ENCODE measurements at places on chromosomes 5 and 9.

- DNase-seq = no peak
These were observed 50.8 kb downstream of the ADAMTS12 start for GRCh38 chr5:33840927-33841547.

- DNase-seq = no peak
These were observed 29.5 kb downstream of the FOXD1 start for GRCh38 chr5:73419117-73419464.

DNA sequence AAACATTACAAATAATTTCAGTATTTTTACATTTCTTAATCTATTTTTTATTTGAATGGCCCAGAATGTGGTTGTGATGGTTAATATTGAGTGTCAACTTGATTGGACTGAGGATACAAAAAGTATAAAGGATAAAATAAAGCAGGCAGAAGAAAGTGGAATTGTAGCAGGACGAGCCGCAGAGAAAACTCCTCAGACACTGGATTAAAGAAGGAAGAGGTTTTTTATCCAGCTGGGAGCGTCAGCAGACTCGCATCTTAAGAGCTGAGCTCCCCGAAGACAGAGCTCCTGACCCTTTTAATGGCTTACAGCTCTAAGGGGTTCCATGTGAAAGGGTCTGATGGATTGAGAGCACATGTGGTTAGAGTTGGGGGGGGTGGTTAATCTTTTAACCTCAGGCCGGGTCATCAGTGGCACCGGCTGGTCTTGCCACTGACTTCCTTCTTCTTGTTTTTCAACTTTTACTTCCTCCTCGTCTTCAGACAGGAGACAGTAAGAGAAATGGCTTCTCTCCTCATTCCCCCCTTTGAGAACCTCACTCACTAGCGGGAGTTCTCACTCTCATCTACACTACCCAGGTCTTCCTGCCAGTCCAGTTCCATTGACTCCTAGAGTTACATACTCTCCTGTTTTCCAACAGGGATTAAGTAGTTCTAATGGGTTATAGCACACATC lies 80.0 kb downstream of the TMEM161B start:
- no peak for DNase-seq

- no peak for DNase-seq
These were observed 403.5 kb downstream of the SPOCK1 start for GRCh38 chr5:137095597-137095996.

DNA sequence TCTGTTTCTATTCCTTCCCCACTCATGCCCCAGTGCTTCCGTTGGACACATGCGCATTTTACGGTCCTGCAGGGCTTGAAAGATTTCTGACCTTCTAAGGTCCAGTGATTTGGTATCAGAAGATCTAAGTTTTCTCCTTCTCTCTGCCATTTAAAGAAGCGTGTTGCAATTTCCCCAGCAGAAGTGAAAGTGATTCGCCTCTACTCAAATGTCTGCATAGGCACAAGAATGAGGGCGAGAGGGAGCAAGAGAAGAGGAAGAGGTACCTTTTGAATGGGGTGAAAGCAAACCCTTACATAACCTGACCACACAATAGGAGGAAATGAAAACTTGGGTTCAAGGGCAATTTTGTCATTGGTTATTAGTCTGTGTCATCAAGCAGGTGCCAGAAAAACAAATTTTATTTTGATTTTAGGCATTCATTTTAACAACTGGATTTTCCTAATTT lies 31.7 kb upstream of the NR3C1 start:
- peak; percentile 16 for DNase-seq

GRCh38 chr9:129283705-129284606 lies 105.9 kb upstream of the IER5L start:
- DNase-seq = no peak

GRCh38 chr5:42285230-42285629 lies 138.0 kb upstream of the GHR start:
- DNase-seq = no peak

DNA sequence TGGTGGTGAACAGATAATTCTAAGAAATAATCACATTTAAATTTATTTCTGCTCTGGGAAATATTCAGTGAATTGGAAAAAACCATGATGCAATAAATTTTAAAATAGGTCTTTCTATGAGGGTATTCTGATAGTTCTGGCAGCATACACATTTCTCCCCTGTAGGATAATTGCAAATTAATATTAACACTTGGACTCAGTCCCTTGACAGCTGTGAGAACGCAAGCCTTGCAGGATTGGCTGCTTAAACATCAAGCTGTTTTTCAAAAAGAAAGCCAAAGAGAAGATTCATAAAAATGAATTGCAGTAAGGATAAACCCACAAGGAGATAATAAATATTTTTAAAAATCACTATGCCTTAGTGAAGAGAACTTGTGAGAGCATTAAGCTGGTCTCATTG lies 180.0 kb downstream of the MTRR start:
- DNase-seq = no peak

DNA sequence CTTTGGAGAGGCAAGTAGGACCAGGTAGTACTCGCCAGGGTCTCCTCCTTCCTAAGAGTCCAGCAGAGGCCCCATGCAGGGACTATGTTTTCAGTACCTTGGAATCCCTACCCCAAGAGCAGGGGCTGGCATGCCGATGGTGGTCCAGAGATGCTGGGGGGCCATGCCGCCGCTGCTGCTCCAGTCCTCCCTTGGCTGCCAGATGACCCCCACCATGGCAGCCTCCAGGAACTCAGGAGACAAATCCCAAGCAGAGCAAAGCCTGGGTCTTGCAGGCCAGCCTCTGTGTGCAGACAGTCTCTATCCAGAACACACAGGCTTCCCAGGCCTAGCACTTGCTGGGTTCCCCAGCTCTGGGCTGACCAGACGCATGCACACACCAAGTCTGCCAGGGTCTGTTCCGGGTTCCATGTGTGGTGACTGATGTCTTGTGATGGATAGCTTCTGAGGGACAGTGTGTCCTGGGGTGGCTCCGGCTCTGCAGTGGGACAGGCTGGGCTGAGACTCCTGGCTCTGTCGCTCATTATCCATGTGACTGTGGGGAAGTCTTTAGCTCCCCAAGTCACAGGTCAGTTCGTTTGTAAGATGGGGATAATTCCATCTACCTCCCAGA lies 127.3 kb downstream of the CRB2 start:
- no peak for DNase-seq

DNA sequence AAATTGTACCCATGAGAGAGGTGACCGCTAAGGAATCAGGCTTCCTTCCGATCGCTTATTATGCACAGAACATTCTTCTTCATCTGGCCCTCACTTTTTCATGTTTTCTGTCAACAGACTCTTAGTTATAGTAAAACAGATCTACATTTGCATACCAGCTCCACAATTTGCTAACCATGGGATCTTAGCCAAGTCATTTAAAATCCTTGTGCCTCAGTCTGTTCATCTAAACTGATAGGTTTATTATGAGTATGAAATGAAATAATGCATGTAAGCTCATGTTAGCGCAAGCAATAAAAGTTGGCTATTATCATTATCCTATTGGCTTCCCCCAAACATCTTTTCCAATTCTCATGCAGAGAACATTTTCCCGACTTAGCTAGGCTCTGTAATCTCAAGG lies 42.3 kb downstream of the FGF1 start:
- DNase-seq = no peak

DNA sequence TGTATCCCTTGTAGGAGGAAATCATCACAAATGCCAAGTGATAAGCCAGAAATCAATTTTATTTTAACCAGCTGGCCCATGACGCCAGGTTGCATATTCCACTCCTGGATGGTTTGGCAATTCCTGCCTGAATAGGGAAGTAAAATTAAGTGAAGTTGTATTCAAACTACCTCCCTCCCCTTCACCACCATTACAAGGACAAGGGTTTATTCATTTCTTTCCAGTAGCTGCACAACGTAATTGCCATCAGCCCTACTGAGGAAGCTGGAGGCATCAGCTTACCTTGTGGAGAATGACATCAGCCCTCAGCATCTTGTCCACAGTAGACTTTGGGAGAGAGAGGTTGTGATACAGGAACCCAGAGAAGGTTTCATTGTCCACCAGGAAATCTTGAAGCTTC lies 66.6 kb downstream of the ABCA1 start:
- no peak for DNase-seq

- DNase-seq = no peak
These were observed 51.1 kb downstream of the FNIP1 start for GRCh38 chr5:131745703-131746102.

GRCh38 chr5:76547242-76547890 lies 75.8 kb downstream of the F2RL2 start:
- DNase-seq = peak; percentile 20

DNA sequence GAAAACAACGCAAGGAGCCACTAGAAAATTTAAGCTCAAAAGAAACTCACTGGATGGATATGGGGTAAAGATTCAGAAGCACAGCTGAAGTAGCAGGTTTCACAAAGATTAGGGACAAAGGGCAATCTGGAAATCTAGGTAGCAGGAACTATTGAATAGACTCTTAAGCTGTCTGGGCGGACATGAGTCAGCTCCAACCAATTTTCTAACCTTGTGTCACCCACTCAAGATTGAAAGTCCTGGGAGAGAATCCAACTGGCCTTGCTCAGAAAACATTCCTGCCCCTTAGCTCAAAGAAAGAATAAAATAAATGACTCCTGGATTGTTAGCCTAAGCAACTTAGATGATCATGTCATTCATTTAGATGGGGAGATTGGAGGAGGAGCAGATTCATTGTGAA lies 69.2 kb downstream of the STK32A start:
- no peak for DNase-seq

GRCh38 chr5:124742983-124743601 lies 3.3 kb downstream of the ZNF608 start:
- no peak for DNase-seq

DNA sequence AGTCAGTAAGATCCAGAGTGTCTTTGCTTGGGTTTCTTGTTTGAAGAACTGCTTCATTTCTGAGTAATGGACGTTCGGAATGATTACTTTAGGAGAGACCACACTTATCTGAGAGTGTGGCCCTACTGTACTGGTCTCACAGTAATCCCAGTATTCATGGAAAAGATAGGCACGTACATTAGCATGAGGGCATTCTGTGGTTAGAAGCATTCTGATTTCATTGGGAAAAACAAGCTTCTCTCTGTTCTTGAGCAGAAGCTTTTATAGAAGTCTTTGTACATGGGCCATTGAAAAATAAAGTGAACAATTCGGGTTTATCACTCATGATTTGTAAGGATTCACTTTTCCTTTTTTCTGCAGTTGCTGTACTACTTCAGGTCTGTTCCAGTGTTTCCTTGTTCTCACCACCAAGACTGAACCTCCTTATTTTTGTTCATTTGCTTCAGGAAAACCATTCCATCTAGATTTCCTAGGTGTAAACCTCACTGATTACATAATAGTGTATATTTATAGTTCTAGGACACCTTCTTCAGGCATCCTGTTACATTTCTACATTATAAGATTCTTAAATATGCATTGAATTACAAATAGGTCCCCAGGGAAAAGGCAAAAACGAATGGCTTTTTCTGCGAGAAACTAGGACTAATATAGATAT lies 10.1 kb downstream of the TGFBR1 start:
- DNase-seq = no peak

DNA sequence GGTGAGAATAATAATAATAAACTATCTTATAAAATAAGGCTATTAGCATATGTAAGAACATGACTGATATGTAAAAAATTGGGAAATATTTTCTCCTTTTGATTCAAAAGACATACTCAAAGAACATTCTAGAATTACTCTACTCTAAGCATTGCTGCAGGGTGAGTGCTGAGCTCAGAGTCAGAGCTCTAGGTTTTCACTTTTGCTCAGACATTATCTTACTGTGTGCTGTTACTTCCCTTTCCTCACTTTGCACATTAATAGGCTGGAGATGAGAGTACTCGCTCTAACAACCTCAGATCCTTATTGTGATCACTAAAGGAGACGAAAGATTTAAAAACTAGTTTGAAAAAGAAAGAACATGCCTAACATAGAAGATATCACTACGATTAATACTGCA lies 99.4 kb upstream of the C9orf72 start:
- DNase-seq = no peak

DNA sequence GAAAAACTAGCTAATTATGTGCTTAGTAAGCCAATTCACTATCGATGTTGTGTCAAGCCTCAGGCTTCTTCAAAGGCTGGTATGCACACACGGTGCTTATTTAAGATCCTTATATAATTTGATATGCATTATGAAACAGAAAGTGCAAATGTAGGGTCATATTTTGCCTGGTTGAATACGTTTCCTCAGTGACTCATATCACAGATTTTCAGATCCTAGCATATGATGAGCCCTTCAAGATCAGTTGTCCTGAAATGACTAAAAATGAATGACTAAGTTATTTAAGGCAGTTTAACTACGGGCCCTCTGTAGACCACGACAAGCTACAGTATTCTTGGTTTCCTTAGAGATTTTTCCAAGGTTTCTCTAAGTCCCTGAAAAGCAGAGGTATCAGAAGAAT lies 778.3 kb downstream of the PRELID2 start:
- no peak for DNase-seq

DNA sequence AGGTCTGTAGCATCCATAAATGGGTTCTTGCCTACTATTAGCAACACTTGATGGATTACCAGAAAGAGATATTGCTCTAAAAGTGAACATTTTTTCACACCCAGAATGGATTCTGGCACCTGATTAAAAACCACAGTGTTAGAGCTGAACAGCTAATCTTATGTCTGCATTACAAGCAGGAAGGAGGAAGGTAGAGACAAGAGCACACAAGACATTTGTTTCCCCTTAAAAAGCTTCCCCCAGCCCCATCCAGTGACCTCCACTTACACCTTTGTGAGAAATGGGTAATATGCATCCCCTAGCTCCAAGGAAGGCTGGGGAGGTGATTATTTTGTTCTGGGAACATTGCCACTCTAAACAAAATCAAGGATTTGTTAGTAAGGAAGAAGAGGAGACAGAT lies 12.0 kb upstream of the TRIM36 start:
- DNase-seq = no peak

DNA sequence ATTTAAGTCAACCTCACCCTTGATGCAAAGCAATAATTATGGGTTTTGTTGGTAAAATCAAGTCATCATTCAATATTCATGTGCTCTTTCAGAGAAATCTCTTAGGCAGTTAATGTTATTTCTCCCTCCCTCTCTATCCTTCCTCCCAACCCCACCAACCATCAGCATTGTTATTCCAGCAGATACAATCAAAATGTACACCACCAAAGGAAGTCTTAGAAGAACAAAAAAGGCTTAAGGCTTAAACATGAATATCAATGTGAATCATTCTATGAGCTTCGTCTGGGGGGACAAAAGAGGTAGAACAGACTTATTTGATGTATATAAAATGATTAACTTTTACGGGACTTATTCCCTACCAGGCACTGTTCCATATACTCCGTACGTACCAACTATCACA lies 404.4 kb downstream of the ARHGEF28 start:
- no peak for DNase-seq
